BJ (cell line): ENCODE measurements at places on chromosomes 16 and 17.

DNA sequence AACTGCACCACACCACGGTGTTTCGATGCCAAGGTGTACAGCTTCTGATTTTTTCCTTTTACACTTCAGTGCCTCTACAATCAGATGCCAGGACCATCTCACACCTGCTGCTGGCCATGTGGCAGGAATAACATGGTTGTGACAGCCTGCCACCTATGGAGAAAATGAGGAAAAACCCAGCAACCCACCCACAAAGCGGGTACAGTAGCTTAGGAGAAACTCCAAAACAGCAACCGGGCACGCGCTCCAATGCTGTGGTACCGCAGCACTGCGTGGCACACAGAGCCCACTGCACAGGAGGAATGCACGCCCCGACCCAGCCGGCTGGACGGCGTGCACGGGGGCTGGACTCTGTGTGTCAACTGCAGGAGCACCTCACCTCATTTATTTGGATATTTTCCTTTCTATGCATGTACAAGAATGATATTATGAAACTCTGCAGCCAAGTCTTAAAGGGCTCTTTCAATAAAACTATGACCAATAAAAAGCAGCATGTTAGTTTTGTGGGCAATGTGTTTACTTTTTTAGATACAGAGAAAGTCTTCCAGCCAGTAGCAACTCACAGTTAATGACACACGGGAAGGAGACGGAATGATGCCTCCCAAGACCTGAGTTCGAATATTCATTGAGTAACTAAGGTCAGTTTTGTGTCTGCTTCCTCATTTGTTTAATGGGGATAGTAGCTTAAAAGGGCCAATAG is 45.9 kb downstream of the MAP1LC3B start:
- no peak for DNase-seq

DNA sequence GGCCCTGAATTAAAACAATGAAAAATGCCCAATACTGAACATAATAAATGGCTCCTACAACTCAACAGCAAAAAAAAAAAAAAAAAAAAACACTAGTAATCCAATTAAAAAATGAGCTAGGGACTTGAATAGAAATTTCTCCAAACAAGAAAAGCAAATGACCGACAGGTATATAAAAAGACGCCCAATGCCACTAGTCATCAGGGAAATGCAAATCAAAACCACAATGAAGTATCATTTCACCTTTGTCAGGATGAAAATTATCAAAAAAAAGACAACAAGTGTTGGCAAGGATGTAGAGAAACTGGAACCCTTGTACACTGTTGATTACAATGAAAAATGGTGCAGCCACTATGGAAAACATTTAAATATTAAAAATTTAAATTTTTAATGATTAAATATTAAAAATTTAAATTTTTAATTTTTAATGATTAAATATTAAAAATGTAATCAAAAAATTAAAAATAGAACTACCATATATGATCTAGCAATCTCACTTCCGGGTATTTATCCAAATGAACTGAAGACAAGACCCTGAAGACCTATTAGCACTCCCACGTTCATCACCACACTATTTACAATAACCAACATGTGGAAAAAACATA is 28.1 kb downstream of the BBS2 start:
- DNase-seq: no peak

GRCh38 chr16:80631581-80631980 is 90.8 kb downstream of the DYNLRB2 start:
- DNase-seq: no peak

DNA sequence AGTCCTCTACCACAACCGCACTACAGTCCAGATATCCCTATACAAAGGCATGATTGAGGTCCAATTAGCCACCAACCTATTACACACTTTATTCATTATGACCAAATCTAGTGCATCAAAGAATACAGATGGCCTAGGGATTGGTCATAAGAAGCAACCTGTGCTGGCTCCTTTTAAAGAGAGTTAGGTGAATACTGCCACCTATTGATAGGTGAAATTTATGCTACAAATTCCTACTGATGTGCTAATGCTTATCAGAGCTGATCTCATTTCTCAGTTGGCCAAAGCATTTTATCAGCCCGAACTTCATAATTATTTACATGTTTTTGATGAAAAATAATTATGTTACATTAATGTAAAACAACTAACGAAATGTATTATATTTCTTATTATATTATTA is 166.3 kb downstream of the ANKFN1 start:
- DNase-seq: peak; percentile 11

DNA sequence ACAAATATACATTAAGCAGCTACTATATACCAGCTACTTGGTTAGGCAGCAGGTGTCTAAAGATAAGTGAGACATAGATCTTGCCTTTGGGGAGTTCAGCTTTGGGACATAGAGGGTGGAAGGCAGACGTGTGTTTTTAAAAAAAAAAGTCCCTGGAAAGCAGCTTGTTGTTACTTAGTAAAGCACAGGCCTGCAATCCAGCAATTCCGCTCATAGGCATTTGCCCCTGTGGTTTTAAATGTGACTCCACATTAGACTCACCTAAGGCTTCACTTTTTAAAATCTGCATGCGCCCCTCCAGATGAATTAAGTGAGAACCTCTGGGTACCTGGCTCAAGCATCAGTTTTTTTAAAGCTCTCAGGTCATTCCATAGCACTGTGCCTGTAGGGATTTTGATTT is 7.2 kb upstream of the MLYCD start:
- DNase-seq: no peak

DNA sequence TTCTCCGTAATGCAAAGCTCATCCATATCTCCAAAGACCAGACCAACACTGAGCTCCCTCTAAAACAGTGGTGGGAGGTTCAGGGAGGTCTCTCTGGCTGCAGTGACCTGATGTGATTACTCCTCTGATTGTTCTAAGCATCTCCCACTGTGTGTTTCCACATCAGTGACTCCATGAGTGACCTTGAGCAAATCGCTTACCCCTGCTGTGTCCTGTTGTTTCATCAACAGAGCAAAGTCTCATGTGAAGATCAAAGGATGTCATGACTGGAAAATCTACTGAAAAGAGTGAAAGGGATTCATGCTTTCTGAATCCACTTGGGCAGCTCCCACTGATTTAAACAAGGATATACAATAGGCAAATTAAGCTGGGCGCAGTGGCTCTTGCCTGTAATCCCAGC is 352.9 kb downstream of the TMEM114 start:
- no peak for DNase-seq

DNA sequence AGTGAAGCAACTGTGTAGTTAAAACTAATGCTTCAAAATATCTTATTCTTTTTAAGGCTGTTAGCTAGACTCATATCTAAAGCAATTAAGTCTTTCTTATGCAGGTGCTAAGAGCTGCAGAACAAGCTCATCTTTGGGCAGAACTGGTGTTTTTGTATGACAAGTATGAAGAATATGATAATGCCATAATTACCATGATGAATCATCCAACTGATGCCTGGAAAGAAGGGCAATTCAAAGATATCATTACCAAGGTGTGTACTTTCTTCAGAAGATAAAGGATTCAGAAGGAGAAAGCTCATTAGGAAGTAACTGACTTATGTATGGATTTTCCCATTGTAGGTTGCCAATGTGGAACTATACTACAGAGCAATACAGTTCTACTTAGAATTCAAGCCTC is 23.9 kb downstream of the PTRH2 start:
- DNase-seq: no peak

GRCh38 chr17:40992666-40993065 is 1.3 kb downstream of the KRTAP3-3 start:
- DNase-seq: no peak

DNA sequence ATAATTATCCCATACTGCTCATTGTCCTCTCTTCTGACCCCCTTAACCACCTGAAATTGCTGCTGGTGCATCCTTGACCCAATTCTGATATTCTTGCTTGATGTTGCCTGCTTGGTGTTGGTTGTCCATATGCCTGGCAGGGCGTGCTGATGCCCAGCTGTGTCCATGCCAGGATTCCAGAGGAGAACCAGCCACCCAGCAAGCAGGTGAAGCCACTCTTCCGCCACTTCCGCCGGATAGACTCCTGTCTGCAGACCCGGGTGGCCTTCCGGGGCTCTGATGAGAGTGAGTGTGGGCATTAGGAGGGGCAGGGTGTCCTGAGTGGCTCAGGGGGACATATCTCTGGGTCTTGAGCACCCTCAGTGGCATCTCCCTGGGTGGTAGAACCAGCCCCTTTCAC is 11.4 kb downstream of the RAPGEFL1 start:
- no peak for DNase-seq

DNA sequence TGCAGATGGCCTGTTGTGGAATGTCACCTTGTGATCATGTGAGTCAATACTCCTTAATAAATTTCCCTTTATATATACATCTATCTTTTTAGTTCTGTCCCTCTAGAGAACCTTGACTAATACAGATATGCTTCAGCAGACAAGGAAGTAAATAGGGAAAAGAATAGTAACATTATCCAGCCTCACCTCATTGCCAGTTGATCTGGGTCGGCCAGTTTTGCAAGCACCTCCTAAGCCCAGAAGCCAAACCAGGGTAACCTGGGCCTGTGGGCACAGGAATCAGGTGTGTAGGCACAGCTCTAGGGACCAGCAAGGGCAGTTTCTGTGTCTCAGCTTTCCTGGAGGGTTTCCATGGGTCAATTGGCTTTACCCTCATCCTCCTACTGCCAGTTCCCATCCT is 11.9 kb upstream of the CCL17 start:
- DNase-seq: no peak

- DNase-seq: no peak
Observed at GRCh38 chr17:80047176-80047575, 10.7 kb downstream of the CCDC40 start.

DNA sequence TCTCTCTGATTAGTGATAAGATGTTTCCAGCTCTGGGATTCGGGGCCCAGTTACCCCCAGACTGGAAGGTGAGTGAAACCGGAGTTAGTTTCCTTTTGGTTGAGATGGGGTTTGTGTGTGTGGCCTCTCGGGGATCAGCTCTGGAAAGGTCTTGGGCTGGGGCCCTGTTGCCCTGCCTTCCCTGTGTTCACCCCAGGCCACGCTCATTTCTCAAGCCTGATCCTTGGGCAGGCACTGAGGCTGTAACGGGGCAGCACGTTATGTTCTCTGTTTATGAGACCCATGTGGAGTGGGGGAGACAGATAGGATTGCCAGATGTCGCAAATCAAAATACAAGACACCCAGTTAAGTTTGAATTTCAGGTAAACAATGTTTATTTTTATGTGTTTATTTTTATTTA is 35.5 kb downstream of the CPNE2 start:
- DNase-seq: no peak

DNA sequence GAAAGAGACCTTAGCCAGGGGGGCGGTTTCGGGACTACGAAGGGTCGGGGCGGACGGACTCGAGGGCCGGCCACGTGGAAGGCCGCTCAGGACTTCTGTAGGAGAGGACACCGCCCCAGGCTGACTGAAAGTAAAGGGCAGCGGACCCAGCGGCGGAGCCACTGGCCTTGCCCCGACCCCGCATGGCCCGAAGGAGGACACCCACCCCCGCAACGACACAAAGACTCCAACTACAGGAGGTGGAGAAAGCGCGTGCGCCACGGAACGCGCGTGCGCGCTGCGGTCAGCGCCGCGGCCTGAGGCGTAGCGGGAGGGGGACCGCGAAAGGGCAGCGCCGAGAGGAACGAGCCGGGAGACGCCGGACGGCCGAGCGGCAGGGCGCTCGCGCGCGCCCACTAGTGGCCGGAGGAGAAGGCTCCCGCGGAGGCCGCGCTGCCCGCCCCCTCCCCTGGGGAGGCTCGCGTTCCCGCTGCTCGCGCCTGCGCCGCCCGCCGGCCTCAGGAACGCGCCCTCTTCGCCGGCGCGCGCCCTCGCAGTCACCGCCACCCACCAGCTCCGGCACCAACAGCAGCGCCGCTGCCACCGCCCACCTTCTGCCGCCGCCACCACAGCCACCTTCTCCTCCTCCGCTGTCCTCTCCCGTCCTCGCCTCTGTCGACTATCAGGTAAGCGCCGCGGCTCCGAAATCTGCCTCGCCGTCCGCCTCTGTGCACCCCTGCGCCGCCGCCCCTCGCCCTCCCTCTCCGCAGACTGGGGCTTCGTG is at the start of gene MAPT:
MAPT (plus strand) TSS at position 533 of the 763 bp plus-strand sequence. CDS start 67,784 bp downstream, outside the sequence.
- peak; percentile 50 for DNase-seq

- DNase-seq: no peak
Observed at GRCh38 chr16:63703612-63704011, 1418.3 kb downstream of the CDH11 start.

DNA sequence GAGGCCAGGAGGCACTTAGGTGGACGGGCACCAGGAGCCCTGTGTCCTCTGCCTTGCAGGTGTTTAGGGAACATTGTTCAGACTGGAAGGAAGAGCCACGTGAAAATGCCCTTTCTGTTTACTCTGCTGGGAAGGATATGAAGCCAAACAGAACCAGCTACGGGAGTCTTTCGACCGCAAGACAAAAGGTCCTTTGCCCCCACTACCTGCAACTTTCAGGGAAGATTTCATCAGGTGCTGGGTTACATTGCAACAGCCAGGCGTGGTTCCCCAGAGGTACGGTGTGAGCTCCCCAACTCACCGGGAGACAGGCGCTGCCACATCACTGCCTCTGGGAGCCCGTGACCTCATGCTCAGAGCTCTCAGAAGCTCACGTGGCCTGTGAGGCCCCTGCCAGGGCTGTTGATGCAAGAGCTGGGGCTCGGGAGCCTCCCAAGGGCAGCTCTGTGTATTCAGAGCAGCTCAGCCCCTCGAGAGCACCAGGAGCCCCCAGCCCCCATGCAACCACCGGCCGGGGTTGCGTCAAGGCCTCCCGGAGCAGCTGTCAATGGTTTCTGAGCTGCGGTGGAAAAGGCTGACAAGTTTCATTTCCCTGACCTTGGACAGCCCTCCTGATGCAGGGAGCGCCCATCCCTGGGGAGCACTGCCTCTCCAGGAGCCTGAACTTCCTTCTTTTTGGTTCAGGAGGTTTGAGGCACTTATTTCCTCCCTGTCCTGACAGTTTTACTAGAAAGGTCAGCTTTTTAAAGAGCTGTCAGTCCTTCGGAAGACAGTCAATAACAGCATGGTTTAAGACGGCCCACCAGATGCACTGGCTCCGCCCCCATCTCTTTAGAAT is 42.1 kb downstream of the TBC1D16 start:
- no peak for DNase-seq

- DNase-seq: peak; percentile 65
Observed at GRCh38 chr16:22192261-22193062, 13.6 kb upstream of the EEF2K start.

- DNase-seq: no peak
Observed at GRCh38 chr16:30377050-30377811, 2.6 kb downstream of the MYL11 start.

DNA sequence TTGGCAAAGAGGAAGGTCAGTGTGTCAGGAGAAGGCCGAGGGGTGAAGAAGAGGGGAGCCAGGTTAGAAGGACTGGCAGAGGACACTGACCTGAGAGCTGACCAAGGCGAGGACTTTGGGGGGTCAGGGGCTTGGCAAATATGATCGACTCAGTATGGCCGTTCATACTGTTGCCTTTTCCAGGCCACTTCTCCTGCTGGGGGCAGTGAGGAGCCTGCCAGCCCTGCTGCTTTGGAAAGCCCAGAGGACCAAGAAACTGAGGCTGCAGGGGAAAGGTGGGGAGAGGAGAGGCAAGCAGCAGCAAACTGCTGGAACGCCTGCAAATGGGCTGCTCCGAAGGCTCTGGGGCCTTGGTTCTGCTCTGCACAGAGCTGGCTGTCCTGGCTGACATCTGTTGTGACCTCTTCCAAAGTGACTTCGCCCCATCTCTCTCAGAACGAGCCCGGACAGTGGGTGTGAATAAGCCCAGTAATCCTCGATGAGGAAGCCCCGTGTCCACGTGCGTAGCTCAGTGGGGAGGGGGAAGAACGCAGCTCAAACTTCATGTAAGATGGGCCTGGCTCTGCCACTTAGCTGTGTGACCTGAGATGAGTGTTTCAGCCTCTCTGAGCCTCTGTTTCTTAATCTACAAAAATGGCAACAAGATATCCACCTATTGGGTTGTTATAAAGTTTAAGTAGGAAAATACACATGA is 111.3 kb downstream of the SALL1 start:
- no peak for DNase-seq

- no peak for DNase-seq
Observed at GRCh38 chr17:72672729-72673128, 419.8 kb downstream of the SLC39A11 start.
